ENCODE measurements at places on chromosomes 1 and 21.

DNA sequence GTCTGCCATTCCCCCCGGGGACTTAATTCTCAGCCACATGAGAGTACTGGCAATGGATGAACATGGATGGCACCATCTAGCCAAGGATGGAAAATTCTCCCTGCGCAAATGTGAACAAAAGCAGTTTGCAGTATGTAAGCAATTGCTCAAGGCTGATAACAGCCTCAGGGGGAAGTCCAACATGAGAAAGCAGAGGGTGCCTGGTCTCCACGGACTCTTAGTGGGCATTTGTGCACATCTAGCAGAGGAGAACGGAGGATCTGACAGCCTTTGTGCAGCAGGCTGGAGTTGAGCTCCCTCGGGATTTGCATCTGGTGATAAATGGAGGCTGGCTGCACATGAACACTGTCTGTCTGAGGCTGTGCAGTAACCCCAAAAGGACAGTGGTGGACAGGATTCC, 13.9 kb upstream of the OLIG1 start:
- DNase-seq = no peak

GRCh38 chr1:92016720-92017316, 13.0 kb upstream of the EPHX4 start:
- DNase-seq = no peak

- no peak for DNase-seq
Observed at GRCh38 chr1:29319300-29320110, 83.2 kb downstream of the PTPRU start.

DNA sequence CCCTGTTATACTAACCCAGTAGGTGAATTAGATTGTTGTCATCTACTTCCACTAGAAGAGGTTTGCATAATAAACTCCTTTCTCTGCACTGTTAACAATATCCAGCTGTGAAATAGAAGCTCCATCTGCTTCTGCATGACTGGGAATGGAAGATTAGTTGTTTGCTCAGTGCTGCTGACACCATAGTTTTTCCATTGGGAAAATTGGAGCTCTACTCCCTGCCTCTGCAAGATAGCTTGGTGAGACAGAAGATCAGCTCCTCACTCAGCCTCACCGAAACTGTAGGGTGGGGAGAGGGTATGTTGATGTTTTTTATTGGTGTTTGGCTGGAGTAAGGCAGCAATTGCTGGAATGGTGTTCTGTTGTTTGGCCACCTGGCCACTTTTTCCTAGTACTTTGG, 331.6 kb upstream of the ADAMTS5 start:
- DNase-seq = no peak

DNA sequence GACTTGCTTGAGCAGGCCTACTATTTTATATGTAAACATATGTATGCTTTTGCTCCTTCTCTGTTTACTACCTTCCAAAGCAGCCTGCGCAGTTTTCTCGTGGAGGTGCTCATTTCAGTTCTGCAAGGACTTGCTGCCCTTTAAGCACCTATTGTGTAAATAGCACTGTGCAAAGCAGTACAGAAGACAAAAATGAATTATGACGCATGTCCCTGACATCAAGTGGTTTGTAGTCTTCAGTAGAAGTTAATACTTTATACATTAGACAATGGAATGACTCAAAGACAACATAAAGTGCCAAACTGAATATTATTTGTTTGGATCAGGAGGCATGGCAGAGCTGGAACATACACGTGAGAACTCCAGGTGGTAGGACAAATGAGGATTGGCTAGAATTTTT, 611.7 kb downstream of the LMO4 start:
- no peak for DNase-seq

GRCh38 chr21:27320868-27321267, 354.0 kb upstream of the ADAMTS5 start:
- DNase-seq = no peak

- DNase-seq = no peak
Observed at GRCh38 chr1:19367584-19368041, 55.5 kb downstream of the SLC66A1 start.

DNA sequence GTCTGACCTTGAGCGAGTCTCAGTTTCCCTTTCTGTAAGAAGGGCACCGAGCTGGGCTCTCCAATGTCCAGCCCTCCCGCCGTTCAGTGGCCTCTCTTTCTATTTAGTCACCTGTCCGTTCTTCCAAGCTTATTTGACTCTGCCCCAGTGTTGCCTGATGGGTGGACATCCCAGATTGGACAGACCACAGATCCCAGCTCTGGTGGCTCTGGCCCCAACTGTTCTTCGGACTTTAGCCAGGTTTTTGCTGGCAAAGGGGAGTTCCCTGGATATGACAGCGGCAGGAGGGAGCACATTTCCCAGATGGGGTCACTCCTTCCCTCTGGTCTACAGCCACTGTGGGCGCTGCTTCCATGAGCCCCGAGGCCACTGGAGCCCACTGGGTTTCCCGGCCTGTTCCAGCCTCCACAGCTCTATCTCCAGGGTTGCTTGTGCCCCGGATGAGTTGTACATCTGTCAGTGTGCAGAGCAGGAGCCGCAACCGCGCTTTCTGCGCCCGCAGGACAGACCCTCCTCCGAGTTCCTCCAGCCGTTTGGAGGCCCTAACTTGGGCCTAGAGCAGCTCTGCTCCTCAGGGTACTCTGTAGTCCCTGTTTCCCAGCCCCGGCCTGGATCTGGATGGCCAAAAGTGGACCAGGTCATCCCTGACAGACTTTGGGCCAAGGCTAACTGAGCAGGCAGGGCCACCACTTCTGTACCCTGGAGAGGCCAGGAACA, 3.8 kb downstream of the DMBX1 start:
- DNase-seq = no peak

- DNase-seq = no peak
Observed at GRCh38 chr1:156100205-156100995, 14.1 kb upstream of the LMNA start.

DNA sequence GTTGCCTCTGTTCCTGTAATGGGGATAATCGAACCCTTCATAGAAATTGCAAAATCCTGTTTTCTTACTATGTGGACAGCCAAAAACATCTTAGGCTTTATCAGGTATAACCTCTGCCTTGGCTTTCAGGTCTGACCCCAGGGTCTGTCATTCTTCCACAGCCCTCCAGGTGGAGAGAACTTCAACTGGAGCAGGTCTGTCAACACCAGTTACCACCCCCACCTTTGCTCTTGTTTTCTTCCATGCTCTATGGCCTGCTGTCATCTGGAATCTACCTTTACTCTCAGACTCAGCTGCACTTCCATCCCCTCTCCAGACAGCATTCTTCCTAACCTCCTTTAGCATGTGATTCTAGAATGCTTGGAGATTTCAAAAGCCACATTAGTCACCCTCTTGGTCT, 10.4 kb upstream of the GJA9 start:
- DNase-seq = no peak
